ENCODE measurements at places on chromosomes 1 and 21.

DNA sequence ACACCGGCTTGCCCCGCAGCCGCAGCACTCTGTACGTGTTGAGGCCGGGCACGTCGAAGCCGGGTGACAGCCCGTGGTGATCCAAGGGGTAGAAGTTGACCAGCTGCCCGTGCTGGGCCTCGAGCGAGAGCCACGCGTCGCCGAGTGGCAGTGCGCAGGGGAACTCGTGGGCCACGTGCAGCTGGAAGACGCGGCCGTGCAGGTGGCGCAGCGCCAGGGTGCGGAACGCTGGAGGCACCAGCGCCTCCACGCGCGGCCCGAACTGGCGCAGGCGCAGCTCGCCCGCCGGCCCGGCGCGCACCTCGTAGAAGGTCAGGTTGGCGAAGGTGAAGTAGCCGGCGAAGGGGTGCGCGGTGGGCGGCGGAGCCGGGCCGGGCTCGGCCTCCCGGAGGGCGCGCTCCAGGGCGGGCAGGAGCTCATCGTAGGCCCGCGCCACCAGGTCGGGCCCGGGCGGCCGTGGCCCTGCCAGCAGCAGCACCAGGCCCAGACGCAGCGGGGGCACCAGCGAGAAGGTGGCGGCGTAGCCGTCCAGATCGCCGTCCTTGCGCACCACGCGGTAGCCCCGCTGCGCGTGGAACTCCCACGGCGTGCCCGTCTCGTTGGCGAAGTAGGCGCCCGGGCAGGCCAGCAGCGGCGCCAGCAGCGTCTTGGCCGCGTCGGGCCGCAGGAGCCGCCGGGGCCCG is 19.5 kb downstream of the LACTBL1 start:
- DNase-seq = no peak

- DNase-seq = no peak
Observed at GRCh38 chr1:24501371-24502064, 1.1 kb upstream of the RCAN3 start.

GRCh38 chr1:184569106-184569505 is 182.3 kb downstream of the C1orf21 start:
- no peak for DNase-seq

GRCh38 chr1:47478090-47478489 is 40.2 kb downstream of the FOXD2 start:
- no peak for DNase-seq

- DNase-seq = no peak
Observed at GRCh38 chr1:214419650-214420049, 131.8 kb downstream of the PTPN14 start.

GRCh38 chr1:53568540-53568939 is 109.3 kb downstream of the DMRTB1 start:
- DNase-seq = no peak

DNA sequence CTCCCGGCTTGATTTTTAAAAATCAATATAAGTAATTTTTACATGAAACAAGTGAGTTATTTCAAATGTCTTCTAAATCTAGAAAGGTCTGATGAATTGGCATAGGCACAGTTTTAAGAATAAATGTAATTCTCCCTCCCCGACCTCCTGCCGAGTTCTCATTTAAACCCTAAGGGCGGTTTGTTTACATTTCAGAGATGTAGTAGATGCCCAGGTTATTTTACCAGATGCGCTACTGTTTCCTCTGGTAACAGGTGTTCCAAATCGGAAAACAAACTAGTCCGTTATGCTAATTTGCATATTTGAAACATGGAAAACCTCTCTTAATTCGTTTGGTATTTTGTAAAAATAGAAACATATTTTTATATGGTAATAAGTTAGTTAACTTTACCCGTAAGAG is 53.8 kb upstream of the CFAP126 start:
- DNase-seq = no peak

DNA sequence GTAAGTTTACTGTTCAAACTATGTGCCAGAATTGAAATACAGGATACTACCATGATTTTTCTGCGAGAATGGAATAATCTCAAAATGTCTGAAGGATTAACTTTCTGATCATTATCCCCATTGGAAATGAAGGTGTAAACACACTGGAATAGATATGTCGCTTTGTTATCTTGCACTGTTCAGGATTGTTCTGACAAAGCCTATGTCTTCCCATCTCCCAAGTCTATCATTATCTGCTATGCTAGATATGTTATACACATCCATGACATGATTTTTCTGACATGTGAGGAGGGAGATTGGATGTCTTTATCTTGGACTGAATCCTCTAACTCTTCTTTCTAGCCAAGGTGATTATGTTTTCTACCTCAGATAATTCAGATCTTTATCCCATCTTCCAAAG is 1239.3 kb upstream of the ADGRL4 start:
- no peak for DNase-seq

GRCh38 chr1:180178511-180179161 is 24.0 kb downstream of the QSOX1 start:
- peak; percentile 66 for DNase-seq

DNA sequence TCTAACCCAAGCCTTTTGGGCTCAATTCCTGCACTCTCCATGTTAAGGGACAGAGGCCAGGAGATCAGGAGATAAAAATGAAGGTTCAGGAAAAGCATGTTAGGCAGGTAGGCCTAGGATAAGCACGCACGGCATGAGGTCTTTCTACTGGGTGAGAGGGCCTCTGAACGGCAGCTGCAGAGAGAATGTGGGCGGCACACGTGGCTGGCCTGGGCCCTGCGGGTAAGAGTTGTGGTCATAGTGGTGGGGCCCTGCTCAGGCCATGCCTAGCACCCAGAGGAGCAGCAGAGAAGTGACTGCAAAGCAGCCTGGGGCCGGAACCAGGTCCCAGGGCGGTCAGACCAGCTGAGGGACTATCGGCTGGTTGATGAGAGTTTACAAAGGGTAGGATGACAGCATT is 7.5 kb upstream of the FOXO6 start:
- no peak for DNase-seq

GRCh38 chr1:236524895-236525184 is 1.1 kb downstream of the LGALS8 start:
- no peak for DNase-seq

- no peak for DNase-seq
Observed at GRCh38 chr1:213050745-213051126, 305 bp upstream of the RPS6KC1 start.

GRCh38 chr1:16449666-16450065 is 9.1 kb downstream of the NECAP2 start:
- no peak for DNase-seq

- no peak for DNase-seq
Observed at GRCh38 chr1:63010913-63011660, 227.2 kb downstream of the ATG4C start.

- DNase-seq = peak; percentile 82
Observed at GRCh38 chr1:231850786-231851185, 224.2 kb downstream of the DISC1 start.

DNA sequence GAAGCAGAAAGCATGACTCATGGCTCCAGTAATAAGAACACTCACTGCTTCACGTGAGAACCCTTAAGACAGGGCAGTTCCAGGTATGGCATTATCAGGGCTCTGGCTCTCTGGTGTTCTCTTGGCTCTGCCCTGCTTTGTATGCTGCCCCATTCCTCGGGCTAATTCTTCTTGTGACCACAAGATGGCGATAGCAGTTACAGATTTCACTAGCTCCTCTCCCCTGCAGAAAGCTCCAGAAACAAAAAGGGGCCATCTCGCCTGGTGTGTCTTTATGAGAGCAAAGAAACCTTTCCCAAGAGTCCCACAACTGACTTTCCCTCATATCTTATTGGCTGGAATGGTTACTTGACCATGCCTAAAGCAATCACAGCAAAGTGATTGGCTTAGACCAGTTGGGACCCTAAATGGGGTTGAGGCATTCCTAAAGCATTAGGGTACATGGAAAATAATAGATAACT is 60.1 kb downstream of the F3 start:
- DNase-seq = peak; percentile 32

- DNase-seq = no peak
Observed at GRCh38 chr1:40630488-40631223, 34.8 kb downstream of the RIMS3 start.

DNA sequence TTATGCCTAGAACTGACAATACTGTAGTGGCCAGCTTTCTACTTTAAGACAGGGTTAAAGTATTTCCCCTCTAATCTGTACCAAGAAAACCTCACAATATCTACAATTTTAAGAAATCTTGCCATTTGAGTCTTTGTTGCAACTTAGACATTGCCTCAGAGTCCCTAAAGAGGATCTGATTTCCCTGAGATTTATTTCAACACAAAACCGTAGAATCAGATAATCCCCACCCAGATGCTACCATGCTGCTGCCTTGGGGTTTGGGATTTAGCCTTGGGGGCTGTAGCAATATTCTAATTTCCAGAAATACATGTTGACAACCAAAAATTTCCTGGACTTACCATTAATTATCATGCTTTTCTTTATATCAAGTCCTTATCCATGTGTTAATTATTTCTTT is 50.3 kb upstream of the DENND1B start:
- no peak for DNase-seq

- DNase-seq = no peak
Observed at GRCh38 chr1:58432851-58433668, 113.5 kb downstream of the OMA1 start.

- DNase-seq = no peak
Observed at GRCh38 chr1:26412180-26412840, 1.7 kb downstream of the LIN28A start.

GRCh38 chr21:46063227-46063626 is 34.7 kb upstream of the COL6A2 start:
- no peak for DNase-seq

GRCh38 chr1:155976062-155976912 is 2.1 kb downstream of the ARHGEF2 start:
- DNase-seq = peak; percentile 68

DNA sequence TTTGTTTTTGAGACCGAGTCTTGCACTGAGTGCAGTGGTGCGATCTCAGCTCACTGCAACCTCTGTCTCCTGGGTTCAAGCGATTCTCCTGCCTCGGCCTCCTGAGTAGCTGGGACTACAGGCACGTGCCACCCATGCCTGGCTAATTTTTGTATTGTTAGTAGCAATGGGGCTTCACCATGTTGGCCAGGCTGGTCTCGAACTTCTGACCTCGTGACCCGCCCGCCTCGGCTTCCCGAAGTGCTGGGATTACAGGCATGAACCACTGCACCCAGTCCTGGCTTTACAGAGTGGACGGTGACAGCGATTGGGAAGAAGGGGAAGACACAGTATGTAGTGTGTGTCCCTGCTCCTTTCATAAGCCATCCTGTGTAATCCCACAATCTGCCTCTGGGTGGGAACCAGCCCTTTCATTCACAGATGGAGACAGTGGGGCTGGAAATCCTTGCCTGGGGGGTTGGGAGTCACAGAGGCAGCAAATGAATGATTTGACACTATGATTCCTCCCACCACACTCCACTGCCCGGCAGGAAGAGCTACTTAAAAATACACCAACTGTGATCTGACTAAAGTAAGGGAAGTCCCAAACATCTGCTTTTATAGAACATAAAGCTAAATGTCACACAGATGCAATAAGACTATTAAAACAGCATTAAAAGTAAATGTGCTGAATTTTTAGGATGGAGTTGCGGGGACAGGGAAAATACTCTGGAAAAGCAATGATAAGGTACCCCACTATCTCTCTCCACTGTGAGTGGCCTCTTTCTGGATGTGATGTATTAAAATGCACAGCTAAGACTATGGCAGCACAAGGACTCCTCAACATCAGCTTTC is 4.5 kb downstream of the PARP1 start:
- no peak for DNase-seq

DNA sequence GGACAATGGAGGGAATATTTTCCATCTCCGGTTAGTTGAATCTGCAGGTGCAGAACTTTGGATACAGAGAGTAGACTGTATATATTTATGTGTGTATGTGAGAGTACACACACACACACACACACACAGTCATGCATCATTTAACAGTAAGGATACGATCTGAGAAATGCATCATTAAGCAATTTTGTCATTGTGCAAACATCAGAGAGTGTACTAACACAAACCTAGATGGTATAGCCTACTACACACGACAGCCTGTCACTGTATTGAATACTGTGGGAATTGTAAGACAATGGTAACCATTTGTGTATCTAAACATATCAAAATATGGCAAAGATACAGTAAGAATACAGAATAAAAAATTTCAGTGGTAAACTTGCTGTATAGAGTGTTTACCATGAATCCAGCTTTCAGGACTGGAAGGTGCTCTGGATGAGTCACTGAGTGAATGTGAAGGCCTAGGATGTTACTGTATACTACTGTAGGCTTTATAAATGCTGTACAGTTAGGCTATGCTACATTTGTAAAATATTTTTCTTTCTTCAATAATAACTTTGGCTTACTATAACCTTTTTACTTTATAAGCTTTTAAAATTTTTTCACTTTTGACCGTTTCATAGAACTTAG is 138.5 kb downstream of the ZZZ3 start:
- DNase-seq = no peak

- no peak for DNase-seq
Observed at GRCh38 chr1:68705466-68705865, 208.6 kb upstream of the DEPDC1 start.

DNA sequence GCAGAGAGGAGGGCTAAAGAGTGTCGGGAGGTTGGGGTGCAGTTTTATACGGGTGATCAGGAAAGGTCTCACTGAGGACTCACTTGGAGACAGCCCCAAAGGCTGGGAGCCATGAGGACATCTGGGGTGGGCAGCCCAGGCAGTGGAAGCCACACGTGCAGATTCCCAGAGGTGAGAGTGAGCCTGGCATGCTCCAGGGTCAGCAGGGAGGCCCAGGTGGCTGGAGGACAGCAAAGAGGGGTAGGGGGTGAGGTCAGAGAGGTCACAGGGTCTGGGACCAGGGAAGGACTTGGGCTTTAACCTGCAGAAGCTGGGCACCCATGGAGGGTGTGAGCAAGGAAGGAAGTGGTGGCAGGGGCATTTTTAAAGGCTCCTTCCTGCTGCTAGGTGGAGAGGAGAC is 481.7 kb downstream of the MATN1 start:
- no peak for DNase-seq

GRCh38 chr1:110166861-110167260 is 16.6 kb downstream of the SLC6A17 start:
- DNase-seq = no peak

DNA sequence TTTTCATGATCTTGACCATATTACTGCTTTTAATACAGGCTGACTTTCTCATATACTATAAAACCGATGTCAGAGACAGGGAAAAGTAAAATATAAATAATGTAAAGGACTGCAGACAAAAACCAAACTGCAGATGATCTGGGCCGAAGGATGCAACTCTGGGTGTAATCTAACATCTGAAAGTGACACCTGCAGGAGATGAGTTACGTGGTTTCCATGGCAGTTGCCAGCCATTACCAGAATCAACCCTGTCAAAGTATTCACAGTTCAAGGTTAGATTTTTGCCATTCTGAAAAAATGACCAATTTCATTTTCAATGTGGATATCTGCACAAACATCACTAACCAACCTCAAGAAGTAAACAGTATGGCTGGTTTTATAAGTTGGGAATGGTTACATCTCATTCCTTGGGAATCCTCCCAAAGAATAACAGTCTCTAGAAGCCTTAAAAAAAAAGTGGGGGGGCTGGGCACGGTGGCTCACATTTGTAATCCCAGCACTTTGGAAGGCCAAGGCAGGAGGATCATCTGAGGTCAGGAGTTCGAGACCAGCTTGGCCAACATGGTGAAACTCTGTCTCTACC is 27.7 kb downstream of the DNAJC11 start:
- DNase-seq = no peak
